ENCODE measurements at places on chromosomes 12 and 14.

GRCh38 chr14:51219473-51220448 is 20.3 kb upstream of the TMX1 start:
- no peak for DNase-seq

DNA sequence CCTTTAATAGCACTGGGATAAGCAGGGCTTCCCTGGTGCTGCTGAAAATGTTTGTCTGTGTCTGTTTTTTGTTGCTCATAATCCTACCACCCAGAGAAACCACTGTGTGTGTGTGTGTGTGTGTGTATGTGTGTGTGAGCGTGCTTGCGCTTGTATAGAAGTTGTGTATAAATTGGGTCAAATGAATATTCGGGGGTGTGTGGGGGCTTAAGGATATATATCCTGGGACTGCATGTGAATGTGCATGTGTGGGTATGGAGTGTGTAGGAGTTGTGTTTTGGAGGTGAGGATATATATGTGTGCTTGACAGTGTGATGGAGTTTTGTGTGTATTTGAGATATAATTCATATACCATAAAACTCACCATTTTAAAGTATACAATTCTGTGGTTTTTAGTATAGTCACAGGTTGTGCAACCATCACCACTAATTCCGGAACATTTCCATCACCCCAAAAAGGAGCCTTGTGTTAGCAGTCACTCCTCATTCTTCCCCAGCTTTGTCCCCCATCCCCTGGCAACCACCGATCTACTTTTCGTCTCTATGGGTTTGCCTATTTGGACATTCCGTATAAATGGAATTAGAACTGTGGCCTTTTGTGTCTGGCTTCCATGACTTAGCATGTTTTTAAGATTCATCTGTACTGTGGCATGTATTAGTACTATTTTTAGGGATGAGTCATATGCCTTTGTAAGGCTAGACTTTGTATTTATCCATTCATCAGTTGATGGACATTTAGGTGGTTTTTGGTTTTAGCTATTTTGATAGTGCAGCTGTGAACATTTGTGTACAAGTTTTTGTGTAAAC is 25.6 kb downstream of the TCTN1 start:
- DNase-seq, result no peak

DNA sequence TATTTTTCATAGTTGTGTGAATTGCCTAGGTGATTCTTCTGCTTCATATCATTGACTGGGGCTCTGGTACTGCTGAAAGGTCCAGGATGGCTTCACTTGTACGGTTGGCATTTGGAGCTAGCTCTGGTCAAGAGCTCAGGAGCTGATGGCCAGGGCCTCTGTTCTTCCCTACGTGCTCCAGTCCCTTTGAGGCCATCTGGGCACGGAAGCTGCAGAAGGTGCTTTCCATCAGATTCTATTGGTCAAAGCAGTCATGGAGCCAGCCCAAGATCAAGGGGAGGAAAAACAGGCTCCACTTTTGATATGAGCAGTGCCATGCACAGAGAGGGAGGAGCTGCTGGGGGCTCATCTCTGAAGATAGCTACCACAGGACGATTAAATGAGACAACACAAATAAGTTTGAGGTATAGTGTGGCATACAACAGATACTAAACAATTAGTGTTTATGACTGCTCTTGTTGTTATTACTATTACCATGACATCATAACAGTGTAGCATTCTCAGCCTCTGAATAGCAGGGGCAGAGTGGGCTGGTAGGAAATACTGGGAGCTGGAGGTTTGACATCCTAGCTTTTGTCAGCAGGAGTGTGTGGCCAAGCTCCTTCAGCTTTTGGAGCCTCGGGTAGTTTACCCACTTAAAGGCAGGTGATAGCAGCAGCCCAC is 10.4 kb downstream of the KRT83 start:
- no peak for DNase-seq

DNA sequence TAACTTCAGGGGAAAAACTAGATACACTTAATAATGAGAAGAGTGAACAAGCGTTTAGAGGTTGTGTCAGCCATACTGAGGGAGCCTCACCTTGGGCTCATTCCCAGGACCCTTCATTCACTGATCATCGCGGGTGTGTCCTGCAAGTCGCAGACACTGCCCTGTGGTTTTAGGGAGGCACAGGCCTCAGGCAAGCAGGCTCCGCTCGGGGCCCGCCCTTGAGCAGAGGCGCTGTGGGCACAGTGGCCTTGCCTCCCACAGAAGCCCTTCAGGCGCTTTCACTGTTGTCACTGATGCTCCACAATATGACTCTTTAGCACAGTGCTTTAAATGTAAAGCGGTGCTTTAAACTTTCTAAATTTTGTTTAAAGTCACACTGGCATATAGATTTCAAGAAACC is 67.4 kb downstream of the DDX51 start:
- DNase-seq, result no peak

GRCh38 chr12:123996581-123996980 is 23.6 kb downstream of the ZNF664 start:
- DNase-seq, result no peak

DNA sequence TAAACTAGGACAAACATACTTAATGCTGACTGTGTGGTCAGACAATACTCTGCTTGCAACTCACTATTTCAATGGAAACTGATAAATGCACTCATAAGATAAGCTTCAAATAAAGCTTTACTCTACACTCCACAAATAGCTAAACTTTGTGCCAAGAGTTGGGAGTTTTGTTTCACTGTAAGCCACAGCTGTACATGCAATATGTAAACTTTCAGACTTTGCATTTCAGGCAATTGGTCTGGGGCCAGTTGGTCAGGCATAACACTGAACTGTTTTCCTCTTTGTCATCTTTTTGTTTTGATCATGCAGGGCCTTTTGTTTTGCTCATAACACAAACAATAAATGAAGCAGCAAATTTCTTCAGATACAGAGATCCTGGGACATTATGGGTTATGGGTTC is 426.2 kb downstream of the IPO8 start:
- no peak for DNase-seq

- no peak for DNase-seq
Observed at GRCh38 chr14:69331206-69331605, 66.9 kb downstream of the ERH start.

DNA sequence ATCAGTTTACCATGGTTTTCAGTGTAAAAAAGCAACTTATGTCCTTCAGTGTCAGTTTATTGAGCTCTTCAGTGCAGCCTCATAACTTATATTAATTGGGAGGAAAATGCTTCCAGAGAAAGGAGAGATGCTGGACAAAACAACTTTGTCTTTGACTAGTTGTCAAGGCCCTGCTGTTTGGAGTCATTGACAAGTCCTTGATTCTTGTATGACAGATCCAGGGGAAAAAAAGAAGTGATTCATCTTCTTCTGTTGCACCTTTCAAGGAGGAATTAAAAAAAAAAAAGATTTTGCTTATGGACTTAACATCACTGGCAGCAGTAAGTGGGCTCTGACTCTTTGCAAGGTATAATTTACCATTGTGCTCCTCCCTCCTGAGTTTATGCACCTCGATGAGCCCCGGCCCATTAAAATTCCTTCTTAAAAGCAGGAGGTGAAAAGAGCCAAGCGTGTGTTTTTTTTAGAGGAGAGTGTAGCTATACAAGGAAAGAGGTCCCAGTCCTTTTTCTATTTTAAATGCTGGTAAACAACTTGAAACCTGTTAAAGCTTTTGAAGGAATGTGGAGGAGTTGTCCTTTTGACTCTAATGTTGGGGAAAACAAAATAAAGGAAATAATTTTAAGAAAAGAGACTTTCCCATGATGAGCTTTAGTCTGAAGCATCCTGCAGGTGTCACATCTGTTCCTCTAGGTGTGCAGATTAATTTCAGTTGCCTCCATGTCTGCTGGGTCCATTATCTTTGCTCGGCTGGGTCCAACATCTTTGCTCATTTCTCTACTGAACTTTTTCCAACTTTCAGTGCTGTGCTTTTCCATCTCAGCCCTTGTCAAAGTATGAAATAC is 431.6 kb downstream of the RAD51B start:
- DNase-seq, result no peak

DNA sequence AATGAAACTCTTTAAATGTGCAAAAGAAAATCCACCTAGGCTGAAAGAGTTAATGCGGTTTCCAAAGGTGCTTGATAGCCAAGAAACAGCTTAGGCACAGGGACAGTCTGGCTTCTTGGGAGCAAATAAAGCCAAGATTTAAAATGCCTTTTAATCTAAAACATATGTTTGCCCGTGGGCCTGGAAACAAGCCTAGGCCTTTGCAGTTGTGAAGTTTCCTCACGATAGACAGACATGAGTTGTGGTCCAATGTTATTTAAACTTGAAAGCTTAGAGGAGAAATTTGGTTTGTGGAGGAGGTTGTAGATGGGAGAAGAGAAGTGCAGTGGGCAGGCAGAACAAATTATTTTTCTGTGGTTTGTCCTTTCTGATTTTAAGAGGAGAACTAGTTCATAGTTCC is 29.8 kb downstream of the PROX2 start:
- no peak for DNase-seq

GRCh38 chr12:86931714-86932113 is 675.5 kb upstream of the MGAT4C start:
- DNase-seq, result no peak

- DNase-seq, result no peak
Observed at GRCh38 chr12:64907097-64907496, 82.7 kb downstream of the TBC1D30 start.

- no peak for DNase-seq
Observed at GRCh38 chr14:81193924-81194633, 26.7 kb downstream of the GTF2A1 start.

GRCh38 chr14:101134851-101135433 is 231.4 kb upstream of the RTL1 start:
- no peak for DNase-seq

DNA sequence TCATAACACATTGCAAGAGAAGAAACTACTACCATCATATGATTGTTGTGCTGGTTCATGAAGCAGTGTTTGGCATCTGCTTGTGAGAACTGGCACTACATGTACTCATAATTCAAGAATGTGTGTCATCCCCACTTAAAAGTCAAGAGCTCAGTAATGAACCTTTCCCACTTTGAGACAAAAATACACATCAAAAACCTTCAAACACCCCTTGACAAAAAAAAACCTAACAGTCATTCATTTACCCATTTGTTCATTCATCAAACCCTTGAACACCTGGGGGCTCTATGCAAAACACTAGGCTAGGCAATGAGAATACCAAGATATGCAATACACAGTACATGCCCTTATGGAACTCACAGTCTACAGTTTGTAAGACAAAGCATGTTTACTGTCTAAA is 40.0 kb downstream of the KIF21A start:
- DNase-seq, result no peak

GRCh38 chr12:34363050-34363673 is 340.9 kb downstream of the ALG10 start:
- DNase-seq, result no peak

GRCh38 chr14:59509101-59509500 is 24.8 kb downstream of the JKAMP start:
- DNase-seq, result no peak

GRCh38 chr12:14283489-14284144 is 81.9 kb upstream of the ATF7IP start:
- no peak for DNase-seq

DNA sequence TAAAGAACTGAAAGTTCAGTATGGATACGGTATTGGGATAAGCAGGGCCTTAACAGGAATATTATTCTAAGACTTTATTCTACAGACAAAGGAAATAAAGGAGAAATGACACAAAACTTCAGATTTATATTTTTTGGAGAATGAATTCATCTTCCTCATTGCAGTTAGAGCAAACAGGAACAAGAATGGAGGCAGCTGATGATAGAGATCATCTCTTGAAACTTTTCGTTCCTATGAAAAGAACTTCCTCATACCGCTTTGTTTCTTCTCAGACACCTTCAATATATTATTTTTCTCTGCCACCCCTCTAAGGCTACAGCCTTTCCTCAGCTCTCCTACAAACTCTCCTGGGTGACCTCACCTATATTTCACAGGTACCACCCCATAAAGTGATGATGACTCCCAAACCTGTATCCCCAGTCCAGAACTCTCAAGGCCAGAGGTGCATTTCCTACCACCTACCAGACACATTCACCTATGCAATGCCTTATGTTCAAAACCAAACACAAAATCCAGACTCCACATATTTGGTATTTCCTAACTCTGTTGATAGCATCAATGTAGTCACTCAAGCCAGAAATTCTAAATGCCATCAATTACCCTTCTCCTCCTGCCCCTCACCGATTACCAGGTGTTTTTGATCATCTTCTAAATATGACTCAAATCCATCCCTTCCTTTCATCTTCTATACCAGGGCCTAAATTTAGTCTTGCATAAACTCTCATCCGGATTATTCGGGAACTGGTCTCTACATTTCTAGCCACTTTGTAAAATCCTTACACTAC is 7.4 kb downstream of the MAP4K5 start:
- DNase-seq, result no peak

DNA sequence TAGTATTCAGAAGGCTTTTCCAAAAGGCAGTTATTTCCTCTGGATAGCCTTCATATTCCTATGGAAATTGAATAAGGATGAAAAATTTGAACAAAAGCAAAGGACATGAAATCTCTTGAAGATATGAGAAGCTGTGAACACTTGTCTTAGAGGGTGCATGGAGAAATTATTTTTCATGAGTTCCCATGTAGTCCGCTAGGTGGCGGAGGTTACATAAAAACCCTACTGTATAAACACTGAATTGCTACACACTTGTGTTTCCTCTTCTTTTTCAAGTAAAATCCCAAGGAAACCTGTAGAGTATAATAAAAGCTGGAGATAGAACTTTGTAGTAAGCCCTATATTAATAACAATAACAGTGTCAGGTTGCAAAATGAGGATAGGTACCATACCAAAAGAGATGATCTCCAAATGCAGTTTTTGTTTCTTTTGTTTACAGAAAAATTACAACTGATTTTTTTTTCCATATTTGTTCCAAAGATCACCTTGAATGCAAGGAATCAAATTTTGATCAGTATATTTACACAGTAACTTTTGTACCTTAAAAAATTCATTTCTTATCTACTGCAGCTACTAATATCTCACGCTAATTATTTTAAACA is 37.8 kb upstream of the OR4E1 start:
- DNase-seq, result no peak

- no peak for DNase-seq
Observed at GRCh38 chr12:61487728-61488127, 772.5 kb upstream of the USP15 start.

GRCh38 chr12:72178871-72179270 is 93.3 kb upstream of the TRHDE start:
- no peak for DNase-seq

DNA sequence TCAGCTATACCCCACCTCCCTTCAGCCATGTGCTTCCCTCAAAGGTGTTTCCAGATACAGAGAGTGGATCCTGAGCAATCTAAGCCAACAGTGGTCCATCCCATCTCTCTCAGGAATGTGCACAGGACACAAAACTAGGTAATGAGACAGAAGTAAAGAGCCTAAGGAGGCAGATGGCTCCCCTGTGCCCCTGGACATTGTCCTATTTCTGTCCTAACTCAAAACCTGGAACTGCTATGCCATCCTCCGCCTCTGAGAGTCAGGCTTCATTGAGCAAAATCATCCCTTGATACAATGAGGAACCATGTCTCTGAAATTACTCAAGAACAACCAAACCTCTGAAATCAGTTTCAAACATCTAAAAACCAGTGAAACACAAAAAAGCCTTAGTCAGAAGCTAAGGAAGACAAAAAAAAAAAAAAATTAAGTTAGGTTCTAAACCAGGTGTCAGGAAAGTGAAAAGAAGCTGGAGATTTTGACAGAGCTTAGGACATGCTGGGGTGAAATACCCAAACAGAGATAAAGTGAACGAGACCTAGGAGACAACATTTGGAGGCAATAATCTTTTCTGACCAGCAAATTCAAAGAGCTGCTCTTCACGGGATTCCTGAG is 200.3 kb upstream of the PLEKHG7 start:
- DNase-seq, result no peak

- no peak for DNase-seq
Observed at GRCh38 chr12:19402743-19403431, 36.4 kb upstream of the AEBP2 start.

All from central memory CD4-positive, alpha-beta T cell (primary cell).